Epithelial cell of esophagus (primary cell): ENCODE measurements at places on chromosomes 4 and X.

DNA sequence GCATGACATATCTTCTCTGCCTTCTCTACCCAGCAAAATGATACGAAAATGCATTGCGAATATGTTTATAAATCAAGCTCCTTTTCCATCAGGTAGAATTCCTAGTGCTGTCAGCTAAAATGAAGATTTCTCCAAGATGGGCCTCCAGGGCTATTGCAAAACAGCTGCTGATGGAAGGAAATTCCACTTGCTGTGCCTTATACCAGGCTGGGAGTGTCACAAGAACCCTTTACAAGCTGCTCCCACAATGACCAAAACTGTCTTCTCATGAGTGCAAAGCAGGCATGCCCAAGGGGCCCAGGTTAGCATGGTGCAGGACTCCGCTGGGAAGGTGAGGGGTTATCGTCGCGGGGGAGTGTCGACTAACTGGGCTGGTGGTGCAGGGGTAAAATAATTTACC, 8.7 kb downstream of the HNRNPH2 start:
- DNase-seq: no peak

DNA sequence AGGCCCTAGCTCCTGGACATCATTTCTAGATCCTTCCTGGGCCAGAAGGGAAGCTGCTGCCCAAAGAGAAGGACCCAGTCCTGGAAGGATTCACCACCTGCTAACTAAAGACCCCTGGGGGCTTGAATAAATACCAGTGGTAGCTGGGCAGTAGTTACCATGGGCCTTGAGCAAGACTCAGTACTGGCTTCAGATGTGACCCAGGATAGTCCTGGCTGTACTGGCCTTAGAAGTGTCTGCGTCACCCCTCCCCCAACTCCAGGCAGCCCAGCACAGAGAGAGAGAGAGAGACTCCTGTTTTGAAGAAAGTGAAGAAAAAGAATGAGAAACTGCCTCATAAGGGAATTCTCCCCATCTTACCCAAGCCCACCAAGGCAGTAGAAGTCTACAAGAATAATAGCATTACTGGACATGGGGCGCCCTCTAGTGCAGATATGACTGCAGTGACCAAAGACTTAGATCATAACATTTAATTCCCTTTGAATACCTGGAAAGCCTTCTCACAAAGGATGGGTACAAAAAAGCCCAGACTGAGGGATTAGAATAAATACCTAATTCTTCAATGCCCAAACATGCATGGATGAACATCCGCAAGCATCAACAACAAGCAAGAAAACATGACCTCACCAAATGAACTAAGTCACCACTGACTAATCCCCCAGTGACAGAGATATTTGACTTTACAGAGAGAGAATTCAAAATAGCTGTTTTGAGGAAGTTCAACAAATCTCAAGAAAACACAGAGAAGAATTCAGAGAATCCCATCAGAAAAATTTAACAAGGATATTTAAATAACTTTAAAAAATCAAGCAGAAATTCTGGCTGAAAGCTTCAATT, 171.8 kb downstream of the HNRNPD start:
- peak; percentile 64 for DNase-seq

DNA sequence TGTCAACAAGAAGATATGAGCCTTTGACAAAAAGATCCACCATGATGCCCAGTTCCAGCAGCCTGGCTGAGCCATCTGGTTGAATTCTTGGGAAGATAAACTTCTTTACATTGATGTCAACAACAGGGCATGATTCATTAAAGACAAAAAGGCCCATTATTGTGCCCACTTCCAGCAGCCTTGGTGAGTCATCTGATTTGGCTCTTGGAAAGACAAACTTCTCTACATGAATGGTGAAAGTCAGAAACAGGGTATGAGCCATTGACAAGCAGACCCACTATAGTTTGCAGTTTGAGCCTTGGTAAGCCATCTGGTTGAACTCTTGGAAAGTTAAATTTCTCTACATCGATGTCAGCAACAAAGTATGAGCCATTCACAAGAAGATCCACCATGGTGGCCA, 4.1 kb upstream of the CSF2RA start:
- no peak for DNase-seq

- DNase-seq: no peak
Measured at GRCh38 chrX:150476164-150476699, 92.2 kb upstream of the MTM1 start.

DNA sequence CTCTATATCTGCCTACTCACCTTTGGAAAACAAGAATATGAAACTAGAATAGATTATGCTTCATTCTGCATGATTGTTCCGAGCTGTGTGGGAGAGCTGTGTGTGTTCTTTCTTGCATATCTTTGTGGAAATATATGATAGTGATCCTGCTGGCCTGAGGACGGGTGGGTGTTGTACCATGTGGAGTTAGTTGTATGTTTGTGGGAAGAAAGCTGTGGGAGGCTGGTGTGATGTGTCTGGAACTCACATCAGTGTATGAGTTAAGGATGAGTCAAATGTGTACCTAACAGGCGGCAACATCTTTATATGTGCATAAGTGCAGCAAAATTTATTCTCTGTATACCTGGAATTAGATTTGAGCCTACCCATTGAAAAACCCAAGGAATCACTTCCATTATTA, 208.1 kb upstream of the ADGRL3 start:
- DNase-seq: peak; percentile 78

DNA sequence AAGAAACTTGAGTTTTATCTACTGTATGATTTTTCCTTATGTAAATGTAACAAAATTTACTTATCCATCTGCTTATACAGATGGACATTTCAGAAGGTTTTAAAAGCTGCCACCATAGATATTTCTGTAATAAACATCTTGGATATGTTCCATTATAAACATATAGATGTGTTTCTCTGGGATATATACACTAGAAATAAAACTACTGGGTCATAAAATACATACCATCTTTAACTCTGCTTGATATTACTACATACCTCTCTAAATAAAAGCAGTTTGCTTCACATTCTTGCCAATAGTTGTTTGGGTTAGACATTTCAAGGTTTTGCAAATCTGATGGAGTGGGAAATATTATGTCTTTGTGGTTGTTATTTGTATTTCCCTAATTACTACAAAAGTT, 220.6 kb downstream of the FBXO8 start:
- no peak for DNase-seq

DNA sequence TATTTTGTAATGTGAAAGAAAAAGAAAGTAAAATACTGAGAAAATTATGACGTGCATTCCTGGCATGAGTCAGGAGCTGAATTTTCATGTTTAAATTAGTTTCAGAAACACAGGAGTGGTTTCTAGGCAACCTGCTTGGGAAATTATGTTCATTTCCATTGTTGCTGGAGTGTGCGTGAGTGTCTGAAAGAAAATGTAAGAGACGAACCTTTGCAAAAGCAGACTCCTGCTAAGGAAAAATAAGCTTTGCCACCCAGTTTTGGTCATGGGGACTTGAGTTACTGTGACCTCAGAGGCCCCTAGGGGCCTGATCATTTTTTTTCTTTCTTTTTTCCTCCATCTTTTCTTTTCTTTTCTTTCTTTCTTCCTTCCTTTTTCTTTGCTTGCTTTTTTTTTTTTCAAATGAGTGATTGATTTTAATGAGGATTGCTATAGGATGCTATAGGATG, 18.8 kb upstream of the CHRNA9 start:
- DNase-seq: peak; percentile 90
